AG08396 (cell line): ENCODE measurements at places on chromosomes 2 and 18.
A peak's percentile ranks its signal among the peaks of the same experiment; 100 is the strongest.

DNA sequence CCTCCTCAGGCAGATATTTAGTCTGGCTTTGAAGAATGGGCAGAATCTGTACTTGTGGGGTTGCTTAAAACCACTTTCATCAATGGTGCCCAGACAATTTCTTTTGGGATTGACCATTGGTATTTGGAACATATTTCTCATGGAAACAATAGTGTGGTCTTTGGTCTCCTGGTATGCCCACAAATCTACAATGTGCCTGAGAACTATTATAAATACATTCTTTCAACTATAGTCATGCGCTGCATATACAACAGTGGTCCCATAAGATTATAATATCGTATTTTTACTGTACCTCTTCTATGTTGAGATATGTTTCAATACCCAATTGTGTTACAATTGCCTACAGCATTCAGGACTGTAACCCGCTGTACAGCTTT is 34.8 kb upstream of the PPP4R1 start:
- no peak for DNase-seq

DNA sequence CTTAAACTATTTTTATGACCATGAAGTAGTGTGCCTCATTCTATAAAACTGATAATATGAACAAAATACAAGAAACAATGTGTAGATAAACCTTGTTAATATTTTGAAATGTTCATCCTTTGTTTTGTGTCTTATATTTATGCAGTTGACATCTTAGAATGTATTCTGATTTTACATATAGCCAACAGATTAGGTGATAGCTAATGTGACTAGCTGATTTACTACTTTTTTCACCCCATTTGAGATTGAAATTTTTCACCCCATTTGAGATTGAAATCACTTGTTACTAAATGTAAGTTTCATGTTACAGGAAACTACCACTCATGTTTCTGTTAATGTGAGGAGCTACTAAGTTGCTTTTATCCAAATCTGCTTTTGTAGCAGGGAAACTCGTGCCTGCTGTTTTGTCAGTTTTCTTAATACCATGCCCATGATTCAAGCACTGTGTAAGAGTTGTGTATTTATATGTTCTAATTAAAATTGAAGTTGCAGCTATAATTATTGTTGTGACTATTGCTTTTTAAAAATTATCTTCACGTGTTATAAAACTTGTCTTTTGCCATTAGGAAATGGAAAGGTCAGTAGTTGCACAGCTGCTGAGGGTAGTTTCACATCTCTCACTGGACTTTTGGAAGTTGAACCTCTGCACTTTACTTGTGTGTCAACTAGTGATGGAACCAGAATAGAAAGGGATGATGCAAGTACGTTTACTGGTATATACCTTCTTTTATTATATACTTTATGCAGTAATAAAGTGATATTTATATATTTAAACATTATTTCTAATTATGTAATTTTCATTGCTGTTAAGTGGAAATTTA is 96.6 kb downstream of the BIRC6 start:
- no peak for DNase-seq

GRCh38 chr2:171630812-171631626 is 56.2 kb upstream of the DYNC1I2 start:
- DNase-seq = no peak

GRCh38 chr18:33745871-33746545 is 168.0 kb downstream of the ASXL3 start:
- DNase-seq = no peak

DNA sequence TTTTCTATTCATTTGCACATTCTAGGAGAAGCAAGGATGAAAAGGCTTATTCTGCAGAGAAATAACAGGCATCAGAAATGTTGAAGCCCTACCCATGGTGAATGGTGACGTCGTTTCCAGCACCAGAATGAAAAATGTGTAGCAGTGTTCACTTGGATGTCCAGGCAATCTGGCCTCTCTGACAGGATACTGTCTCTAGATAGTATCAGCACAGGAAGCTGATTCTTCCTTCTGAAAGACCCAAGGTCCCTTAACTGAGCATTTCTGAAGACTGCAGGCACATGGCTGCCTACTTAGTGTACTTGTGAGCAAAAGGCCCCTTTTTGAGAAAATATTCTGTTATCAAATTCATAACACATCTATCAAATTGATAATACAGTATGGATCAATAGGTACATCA is 234.1 kb downstream of the XIRP2 start:
- DNase-seq = no peak

- DNase-seq = no peak
Observed at GRCh38 chr18:52826994-52827393, 487.0 kb downstream of the DCC start.

GRCh38 chr2:10325278-10326145 is 22.8 kb downstream of the HPCAL1 start:
- DNase-seq = no peak

GRCh38 chr2:226934546-226935201 is 98.8 kb downstream of the RHBDD1 start:
- no peak for DNase-seq

GRCh38 chr2:8457699-8458502 is 224.0 kb upstream of the ID2 start:
- DNase-seq = no peak

- DNase-seq = no peak
Observed at GRCh38 chr2:234491897-234492296, 5.0 kb downstream of the ARL4C start.

- DNase-seq = peak; percentile 36
Observed at GRCh38 chr2:101679037-101679726, 18.3 kb upstream of the MAP4K4 start.

DNA sequence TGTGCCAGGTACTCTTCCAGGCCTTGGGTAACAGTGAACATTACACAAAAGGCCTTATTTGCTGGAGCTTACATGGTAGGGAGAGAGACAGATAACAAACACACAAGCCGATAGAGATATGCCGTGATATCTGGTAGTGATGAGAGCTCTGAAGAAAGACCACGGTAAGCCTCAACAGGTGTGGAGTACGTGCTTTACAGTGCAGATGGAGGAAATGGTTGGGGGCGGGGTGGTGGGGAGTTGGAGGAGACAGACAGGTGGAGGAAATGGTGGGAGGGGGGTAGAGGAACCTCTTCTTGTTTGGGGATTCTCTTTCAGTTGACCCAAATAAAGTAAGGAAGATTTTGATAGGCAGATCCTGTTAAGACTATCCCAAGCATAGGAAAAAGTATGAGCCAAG is 141.1 kb upstream of the ALPP start:
- no peak for DNase-seq

GRCh38 chr2:165015052-165015642 is 59.8 kb upstream of the SLC38A11 start:
- DNase-seq = peak; percentile 54

DNA sequence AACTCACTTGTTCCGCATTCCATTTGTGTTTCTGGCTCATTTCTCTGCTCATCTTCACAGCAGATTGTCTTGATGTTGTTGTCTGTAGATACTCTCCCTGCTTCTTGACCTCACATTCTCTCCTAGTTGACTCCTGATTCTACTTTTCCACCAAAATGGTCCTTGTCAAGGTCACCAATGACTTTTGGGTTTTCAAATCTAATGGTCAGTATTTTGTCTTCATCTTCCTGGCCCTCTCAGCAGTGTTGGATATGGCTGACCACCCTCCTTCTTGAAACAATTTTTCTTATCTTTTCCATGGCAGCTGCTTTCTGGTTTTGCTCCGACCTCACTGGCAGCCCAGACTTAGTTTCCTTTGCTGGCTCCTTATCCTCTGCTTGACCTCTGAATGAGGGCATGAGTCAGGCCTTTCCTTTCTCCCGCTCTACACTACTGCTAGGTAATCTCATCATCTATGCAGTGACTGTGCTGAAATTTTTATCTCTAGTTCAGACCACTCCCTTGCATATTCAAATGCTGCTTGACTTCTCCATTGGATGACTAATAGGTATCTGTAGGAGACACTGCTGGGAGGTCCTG is 386.6 kb upstream of the SPRED2 start:
- no peak for DNase-seq

GRCh38 chr2:65746931-65747675 is 314.7 kb upstream of the SPRED2 start:
- no peak for DNase-seq

- peak; percentile 39 for DNase-seq
Observed at GRCh38 chr18:36850527-36851201, 21.7 kb downstream of the KIAA1328 start.

- DNase-seq = no peak
Observed at GRCh38 chr18:79455261-79455660, 59.5 kb downstream of the NFATC1 start.

GRCh38 chr2:176647325-176648165 is 378.3 kb downstream of the MTX2 start:
- DNase-seq = no peak

- DNase-seq = no peak
Observed at GRCh38 chr2:215958257-215958656, 55.1 kb downstream of the MREG start.

GRCh38 chr2:199603721-199604291 is 146.1 kb upstream of the SATB2 start:
- DNase-seq = no peak

DNA sequence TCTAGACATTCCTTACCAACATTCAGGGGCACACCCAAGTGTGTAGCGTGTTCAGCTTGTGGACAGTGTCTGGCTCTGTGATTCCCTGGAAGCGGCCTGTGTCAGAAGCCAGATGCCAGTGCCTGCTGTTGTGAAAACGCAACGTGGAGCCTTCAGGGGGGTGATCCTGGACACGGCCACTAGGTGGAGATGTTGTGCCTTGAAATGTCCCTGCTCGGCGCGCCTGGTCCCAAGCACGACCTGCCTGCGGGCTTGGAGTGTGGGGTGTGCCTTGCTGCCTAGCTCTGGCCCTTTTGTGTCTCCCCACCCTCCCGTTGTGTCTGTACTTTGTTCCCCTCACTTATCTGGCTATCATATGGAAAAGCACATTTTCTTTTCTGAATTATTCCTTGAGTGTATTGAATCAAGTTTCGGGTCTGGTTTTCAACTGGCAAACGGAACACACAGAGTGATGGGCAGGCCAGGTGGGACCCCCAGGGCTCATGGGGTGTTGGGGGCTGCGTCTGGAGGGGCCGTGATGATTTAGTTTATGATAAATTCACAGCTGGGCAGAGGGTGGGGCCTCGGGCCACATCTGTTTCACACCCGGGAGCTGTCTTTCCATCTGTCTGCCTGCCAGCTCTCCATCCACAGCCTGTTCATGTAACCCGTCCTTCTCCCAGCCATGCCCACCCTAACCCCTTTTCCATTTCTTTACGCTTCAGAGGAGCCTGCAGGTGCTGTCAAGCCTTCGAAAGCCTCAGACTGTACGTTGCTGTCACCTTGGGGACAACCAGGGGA is 95.5 kb downstream of the DYSF start:
- DNase-seq = peak; percentile 88

GRCh38 chr2:120105360-120105759 is 92.5 kb downstream of the EPB41L5 start:
- DNase-seq = no peak

GRCh38 chr18:56711708-56712445 is 60.7 kb downstream of the WDR7 start:
- DNase-seq = no peak

DNA sequence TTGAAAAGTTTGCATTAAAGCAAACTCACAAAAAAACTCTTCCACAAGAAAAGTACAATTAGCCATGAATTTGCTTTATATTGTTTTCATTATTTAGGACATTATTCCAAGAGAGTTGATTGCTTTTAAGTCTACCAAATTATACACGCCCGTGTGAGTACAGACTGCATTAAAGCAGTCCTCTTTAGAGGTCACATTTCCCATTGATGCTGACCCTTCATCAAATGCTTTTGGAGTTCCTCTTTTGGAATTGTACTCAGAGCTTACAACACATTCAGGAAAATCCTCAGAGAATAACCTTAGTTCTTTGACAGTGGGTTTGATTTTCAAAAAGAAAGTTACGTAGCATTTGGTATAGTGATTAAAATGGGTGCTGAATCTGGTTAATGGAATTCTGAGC is 256.1 kb downstream of the CDH2 start:
- no peak for DNase-seq

GRCh38 chr2:240563951-240564560 is 3.9 kb downstream of the DUSP28 start:
- no peak for DNase-seq

DNA sequence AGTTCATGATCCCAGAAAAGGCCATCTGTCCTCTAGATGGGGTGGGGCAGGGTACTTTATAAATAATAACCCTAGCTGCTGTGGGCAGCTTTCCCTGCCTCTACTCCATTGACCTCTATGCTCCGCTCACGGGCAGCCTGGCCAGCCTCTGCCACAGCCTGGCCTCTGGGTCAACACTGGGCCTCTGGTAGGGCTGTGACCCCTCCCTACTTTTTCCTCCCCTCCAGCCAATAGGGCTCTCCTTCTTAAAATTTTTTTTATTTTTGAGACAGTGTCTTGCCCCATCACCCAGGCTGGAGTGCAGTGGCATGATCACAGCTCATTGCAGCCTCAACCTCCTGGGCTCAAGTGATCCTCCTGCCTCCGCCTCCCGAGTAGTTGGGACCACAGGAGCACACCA is 4.1 kb upstream of the GAREM2 start:
- no peak for DNase-seq

DNA sequence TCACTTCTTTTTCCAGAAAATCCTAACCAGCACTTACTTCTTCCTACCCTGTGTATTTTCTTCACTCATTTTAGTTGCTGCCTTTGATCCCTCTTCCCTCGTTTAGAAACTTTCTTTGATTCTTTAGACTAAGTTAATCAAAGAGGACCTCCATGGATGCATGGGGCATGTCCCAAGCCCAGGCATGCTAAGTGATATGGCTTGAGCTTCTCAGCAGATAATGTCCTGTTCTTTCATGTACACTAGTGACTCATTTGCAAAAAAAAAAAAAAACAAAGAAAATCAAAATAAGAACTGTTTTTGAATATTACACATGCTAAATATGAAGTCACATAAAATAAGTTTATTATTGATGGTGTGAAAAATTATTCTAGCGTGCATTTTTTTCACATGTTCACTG is 800.9 kb downstream of the SATB2 start:
- no peak for DNase-seq

DNA sequence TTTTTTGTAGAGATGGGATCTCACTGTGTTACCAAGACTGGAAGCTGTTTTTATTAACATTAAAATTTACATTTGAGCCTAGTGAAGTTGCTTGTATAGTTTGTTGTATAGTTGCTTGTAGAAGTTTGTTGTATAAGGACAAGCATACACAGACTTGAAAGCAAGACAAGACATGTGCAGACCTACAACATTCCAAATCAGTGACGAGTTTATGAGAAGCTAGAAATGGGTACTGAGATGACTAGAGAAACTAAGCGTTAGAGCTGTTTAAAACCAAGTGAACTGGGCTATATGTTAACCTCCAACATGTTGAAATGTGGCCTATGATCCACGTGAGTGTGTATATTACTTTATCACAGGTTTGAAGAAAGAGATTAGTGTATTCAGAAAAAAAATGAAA is 39.1 kb downstream of the ABCB11 start:
- no peak for DNase-seq

GRCh38 chr2:219469186-219469724 is 29.4 kb upstream of the GMPPA start:
- DNase-seq = peak; percentile 94
